ENCODE measurements at places on chromosomes 12 and 14. TPM values are rescaled to one million over a fixed set of nuclear protein-coding genes. Genes with fewer than 3 reads are reported as not detected.

The CCER1 gene
- total RNA-seq: not detected

The FAIM2 gene
- total RNA-seq: 3.6 TPM

The PPP1R1A gene
- 17.6 TPM for total RNA-seq

The HOXC13 gene
- total RNA-seq: 0.04 TPM

The SLC16A7 gene
- total RNA-seq: 9.7 TPM

The GZMB gene
- 0.22 TPM for total RNA-seq

The PIANP gene
- 0.49 TPM for total RNA-seq

The ANAPC7 gene
- total RNA-seq: 49.6 TPM

The WNT1 gene
- total RNA-seq: not detected

The KRT78 gene
- not detected for total RNA-seq

The HRK gene
- total RNA-seq: 0.13 TPM

The IRAK3 gene
- 7.8 TPM for total RNA-seq

The ZDHHC22 gene
- total RNA-seq: 0.09 TPM

DNA sequence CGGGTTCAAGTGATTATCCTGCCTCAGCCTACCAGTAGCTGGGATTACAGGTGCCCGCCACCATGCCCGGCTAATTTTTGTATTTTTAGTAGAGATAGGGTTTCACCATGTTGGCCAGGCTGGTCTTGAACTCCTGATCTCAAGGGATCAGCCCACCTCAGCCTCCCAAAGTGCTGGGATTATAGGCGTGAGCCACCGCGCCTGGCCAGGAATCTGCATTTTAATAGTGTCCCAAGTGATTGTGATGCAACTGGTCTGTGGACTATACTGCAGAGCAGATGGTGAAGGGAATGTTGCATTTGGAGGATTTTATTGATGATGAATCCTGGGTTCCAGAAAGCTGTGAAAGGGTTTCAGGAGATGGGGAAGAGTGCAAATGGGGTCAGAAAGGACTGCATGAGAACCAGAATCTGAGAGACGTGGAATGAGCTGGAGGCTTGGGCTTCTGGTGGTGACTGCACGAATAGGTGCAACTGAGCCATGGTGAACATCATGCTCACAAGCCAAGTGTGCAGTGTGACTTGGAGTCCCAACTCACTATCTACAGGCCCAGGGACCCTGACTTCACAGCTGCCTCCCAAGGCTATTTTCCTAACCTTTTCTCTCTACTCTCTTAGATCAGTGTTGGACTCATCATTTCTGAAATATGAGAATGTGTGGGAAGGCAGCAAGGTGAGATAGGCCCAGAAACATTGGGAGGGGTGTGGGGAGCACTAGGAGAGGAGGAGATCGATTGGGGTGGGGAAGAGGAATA is 4.5 kb downstream of the RPS26 start:
- no peak for DNase-seq

- no peak for DNase-seq
Measured at GRCh38 chr14:70278281-70278680, 81.2 kb downstream of the COX16 start.

GRCh38 chr12:58455136-58455535 is 465.2 kb downstream of the LRIG3 start:
- DNase-seq: no peak

- peak; percentile 43 for DNase-seq
Measured at GRCh38 chr14:68791902-68792677, 777 bp downstream of the ZFP36L1 start.

DNA sequence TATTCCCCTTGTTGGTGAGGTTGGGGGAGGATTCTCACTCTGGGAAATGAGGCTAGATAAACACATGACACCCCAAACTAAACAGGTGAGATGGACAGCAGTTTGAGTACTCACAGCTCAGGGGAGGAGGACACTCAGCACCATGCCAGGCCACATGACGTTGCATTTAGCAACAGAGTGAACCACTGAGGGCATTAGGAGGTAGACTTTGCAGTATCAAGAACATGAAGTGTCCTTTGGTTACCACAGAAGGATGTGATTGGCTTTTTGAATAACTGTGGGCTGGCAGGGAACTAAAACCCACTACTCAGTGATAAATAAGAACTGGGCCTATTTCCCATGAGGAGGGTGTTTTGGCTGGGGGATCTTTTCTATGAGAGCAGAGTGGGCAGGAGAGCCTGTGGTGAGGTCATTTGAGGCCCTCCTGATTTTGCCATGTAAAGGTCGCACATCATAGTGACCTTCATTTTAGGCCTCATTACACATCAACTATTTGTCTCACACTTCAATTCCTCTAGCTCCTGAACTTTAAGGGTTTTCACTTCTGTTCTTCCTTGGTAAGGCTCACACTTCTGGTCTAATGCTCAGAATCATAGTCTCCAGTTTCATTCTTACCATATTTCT is 89.8 kb upstream of the PRKD1 start:
- no peak for DNase-seq

DNA sequence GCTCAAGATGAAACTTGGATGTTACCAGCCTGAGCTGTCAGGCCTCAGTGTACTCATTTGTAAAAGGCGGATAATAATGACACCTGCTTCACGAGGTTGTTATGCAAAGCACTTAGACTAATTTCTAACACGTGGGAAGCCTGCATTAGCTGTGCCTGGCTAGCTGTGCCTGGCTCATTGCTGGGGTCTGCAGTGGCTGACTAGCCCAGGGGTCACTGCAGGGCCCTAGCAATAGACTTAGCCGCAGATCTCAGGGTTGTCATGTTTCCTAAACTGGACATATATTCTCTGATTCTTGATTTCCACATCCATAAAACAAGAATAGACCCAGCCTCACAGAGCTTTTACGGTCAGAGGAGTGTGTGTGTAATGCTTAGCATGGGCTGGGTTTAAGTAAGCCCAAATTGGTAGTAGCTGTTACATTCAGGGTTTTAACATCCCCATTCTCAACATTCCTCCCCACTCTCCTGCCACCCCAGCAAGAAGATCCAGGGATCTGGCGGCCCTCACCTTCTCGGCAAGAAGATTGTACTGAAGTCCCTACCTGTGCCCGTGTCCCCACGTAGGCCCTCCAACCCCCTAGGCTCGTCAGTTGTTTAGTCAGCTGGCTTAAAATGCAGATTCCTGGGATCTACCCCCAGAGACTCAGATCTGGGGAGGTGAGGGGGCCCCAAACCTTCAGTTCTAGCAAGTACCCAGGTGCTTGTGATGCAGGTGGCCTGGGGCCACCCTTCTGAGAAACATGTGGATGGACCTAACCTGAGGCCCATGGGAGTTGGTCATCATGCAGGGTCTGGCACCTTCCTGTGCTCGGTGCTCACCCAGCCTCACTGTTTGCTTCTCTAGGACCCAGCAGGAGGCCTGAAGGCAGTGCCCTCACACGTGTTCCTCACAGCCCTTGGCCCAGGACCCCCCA is 8.6 kb downstream of the NR4A1 start:
- peak; percentile 88 for DNase-seq

DNA sequence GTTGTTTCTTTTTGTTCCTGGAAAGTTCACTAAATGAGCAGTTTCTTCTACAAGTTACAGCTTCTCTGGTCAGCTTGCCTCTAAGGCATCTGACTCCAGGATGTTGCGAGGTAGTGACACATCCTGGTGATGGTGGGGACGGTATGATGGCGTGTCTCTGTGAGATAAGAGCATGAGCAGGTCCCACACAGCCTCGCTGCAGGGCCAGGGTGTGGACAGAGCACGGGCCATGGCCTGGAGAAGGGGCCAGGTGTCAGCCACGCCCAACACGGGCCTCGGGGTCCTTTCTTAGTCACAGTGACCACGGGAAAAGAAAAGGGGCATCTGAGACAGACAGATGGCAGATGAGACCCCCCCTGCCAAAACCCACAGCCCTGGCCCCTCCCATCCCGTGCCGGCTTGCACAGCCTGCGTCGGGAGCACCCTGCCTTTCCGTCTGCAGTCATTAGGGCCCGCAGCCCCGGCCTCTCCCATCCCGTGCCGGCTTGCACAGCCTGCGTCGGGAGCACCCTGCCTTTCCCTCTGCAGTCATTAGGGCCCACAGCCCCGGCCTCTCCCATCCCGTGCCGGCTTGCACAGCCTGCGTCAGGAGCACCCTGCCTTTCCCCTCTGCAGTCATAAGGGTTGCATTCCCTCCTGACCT is 79.3 kb upstream of the DYNC1H1 start:
- no peak for DNase-seq

- peak; percentile 68 for DNase-seq
Measured at GRCh38 chr12:90122681-90123080, 414.0 kb upstream of the ATP2B1 start.

- DNase-seq: peak; percentile 68
Measured at GRCh38 chr14:63249092-63249491, 44.8 kb downstream of the RHOJ start.

- DNase-seq: peak; percentile 81
Measured at GRCh38 chr12:67601126-67601525, 47.4 kb upstream of the DYRK2 start.

DNA sequence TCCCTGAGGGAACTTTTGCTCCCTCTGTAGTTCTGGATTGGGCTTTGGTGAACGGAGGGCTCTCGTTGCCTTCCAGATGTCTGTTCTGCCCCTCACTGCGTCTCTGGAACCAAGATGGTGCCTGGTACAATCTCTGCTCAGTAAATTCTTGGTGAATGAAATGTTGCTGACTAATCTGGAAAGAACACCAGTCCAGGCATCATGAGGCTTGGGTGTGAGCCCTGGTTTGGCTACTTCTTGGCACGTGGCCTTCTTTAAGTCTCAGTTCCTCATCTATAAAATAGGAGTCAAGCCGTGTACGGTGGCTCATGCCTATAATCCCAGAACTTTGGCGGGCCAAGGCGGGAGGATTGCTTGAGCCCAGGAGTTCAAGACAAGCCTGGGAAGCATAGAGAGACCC is 4.3 kb downstream of the HHIPL1 start:
- DNase-seq: no peak

DNA sequence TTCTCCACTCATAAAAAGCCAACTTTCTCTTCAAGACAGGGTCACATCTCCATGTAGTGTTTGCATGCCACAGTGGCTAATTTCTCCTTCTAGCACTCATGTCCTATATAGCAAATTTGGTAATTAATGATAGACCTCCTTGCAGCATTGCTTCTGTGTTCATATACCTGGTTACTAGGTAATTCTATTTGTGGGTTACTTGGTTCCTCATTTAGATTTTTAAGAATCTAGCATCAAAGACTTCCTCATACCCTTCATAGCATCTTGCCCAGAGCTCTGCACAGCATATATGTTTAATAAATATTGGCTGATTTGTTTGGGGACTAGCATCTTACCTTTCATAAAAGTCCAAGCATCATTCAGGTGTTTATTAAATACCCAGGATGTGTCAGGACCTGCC is 152.1 kb downstream of the DUSP6 start:
- no peak for DNase-seq

DNA sequence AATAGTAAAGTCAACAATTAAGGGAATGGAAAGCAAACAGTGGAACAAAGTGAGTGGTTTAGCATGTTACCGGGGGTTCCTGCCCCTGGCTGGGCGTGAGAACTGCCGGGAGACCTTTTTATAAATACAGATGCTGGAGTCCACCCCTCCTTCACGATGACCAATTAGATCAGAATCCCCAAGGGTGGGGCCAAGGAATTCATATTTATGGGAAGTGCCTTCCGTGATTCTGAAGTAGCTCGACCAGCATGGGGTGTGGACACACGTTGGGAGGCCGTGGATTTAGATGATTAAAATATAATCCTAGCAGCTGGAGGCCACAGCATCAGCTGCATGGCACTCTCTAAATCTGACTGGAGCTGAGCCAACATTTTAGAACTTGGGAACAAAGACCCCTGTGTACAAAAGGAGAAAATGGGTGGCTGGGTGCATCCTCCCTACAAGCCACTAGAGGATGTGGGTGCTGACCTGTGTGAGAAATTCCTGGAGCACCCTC is 87.9 kb downstream of the SRRM4 start:
- DNase-seq: peak; percentile 11

- DNase-seq: no peak
Measured at GRCh38 chr12:104263026-104263425, 40.5 kb upstream of the EID3 start.

GRCh38 chr14:95500201-95500681 is 16.2 kb downstream of the SYNE3 start:
- DNase-seq: no peak

- peak; percentile 83 for DNase-seq
Measured at GRCh38 chr14:33932576-33933345, 18.1 kb downstream of the EGLN3 start.

DNA sequence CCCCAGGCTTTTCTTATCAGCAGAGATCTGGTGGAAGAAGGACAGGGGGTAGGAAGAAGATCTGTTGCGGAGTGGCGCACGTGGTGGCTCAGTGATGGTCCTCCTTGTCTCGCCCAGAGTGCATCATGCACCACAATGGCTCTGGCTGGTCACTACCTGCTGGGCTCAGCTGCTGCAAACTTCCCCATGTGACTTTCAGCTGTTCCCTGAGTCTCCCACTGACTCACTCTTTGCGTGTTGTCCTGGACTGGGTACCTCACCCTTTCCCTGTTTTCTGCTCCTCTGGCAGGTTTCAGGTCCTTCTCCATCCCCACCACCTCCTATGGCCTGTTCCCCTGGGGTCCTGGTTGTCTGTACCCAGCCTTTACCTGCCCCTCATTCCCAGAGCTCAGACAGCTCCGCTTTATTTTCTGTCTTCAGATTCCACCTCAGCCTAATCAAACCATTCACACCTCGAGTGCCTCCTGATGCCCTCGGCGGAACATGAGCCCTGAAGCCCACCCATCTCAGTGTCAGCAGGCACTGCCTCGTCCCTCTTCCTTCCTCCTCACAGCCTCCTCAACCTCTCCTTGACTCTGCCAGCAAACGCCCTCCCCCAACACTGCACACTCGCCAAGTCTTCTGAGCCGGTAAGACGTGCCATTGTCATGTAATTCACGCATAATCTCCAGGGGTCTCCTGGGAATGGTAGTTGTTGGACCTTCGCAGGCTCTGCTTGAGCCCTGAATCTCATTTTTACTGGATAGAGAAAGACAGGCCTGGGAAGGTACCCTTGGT is 1.8 kb downstream of the C1R start:
- DNase-seq: no peak

DNA sequence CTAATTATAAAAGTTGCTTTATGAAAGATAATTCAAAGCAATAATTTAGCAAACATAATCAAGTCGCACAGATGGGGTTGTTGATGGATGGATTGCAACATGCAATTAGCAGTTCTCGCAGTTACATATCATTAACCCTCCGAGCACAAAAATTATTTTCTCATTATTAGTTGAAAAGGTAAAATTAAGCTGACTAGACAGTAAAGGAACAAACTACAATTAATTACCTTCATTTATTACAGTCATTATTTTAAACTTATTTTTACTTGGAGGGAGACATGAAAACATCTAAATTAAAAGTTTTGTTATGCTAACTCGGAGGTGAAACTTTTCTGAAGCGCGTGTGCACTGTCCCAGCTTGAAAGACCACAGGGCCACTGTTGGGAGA is 146.9 kb downstream of the PHETA1 start:
- DNase-seq: no peak

DNA sequence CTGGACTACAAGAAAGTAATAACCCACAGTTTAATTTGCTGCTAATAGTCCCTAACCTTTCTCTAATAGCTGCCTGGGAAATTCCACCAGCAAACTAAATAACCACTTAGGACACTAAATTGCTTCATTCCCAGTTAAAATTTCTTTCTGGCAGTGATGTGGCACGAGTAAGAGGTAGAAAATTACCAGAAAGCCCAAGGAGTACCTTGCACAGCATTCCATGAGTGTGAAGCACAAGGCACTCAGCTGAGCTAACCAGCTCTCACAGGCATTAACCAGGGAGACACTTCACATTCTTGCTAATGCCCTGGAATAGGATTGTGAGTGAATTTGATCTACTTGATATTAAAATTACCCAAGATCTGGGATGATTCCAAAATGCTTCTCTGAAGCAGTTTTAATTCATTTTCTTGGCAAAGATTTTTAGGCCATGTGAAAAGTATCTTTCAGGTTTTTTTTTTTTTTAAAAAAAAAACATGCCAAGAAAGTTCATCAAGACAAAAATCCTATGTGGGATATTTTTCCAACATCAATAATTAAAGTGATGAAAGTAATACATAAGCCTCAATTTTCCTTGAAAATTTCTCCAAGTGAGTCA is 29.5 kb downstream of the TSPAN8 start:
- DNase-seq: no peak
